ENCODE measurements at places on chromosomes 1 and 21. TPM values are rescaled to one million over a fixed set of nuclear protein-coding genes. Genes with fewer than 3 reads are reported as not detected.

GRCh38 chr1:68197461-68197860 lies 34.9 kb downstream of the WLS start:
- DNase-seq: no peak

DNA sequence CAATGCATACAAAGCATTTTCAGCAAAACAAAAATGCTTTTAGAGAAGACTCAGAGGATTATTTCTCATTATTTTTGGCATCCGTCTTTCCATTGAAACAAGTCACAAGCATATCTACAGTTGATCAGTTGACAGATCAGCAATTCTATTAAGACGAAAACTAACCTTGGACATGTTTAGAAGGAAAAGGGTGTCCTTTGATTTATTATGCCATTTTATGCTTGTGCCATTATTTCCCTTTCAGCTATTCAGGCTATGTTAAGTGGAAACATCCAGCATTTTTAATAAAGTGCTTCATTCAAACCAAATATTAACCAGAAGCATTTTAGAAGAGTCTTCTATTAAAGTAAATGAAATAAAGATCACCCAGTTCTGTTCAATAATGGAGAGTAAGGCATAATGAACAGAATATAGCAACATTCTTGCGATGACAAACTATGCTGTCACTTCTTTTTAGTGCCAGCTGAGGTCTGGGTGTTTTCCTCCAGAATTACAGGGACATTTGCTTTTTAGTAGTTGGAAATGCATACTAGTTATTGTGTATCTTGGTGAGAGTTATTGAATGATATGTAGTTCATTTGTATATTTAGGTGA lies 481.4 kb downstream of the PLA2G4A start:
- no peak for DNase-seq

GRCh38 chr1:222224156-222224555 lies 323.7 kb downstream of the HHIPL2 start:
- no peak for DNase-seq

GRCh38 chr1:156148216-156148615 lies 5.2 kb upstream of the SEMA4A start:
- DNase-seq: no peak

- DNase-seq: no peak
Measured at GRCh38 chr1:230054092-230054749, 12.8 kb upstream of the GALNT2 start.

- no peak for DNase-seq
Measured at GRCh38 chr1:91621907-91622306, 121.3 kb downstream of the CDC7 start.

GRCh38 chr1:90671251-90671650 lies 45.9 kb downstream of the BARHL2 start:
- DNase-seq: no peak

- DNase-seq: peak; percentile 96
Measured at GRCh38 chr1:25996966-25997827, 666 bp downstream of the PAFAH2 start.

DNA sequence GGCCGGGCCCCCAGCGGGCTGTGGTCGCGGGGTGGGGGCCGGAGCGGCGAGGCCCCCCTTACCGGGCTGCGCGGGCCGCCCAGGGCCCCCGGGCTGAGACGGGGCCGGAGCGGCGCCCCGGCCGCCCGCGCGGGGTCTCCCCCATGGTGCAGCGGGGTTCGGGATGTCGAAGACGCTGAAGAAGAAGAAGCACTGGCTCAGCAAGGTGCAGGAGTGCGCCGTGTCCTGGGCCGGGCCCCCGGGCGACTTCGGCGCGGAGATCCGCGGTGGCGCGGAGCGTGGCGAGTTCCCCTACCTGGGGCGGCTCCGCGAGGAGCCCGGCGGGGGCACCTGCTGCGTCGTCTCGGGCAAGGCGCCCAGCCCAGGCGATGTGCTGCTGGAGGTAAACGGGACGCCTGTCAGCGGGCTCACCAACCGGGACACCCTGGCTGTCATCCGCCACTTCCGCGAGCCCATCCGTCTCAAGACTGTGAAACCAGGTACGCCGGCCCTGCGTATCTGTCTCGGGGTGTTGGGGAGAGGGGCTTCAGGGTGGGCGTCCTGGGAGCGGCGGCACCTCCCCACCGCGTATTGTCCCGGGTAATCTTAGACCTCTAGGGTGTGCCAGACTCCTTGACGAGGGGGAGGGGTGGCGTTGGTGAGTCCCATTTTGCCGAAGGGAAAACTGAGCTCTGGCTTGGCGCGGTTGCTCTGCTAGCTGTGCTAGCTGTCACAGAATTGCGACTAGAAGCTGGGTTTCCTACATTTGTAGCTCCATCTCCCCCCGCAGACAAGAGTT lies 745 bp downstream of the MAGI3 start:
- peak; percentile 68 for DNase-seq

DNA sequence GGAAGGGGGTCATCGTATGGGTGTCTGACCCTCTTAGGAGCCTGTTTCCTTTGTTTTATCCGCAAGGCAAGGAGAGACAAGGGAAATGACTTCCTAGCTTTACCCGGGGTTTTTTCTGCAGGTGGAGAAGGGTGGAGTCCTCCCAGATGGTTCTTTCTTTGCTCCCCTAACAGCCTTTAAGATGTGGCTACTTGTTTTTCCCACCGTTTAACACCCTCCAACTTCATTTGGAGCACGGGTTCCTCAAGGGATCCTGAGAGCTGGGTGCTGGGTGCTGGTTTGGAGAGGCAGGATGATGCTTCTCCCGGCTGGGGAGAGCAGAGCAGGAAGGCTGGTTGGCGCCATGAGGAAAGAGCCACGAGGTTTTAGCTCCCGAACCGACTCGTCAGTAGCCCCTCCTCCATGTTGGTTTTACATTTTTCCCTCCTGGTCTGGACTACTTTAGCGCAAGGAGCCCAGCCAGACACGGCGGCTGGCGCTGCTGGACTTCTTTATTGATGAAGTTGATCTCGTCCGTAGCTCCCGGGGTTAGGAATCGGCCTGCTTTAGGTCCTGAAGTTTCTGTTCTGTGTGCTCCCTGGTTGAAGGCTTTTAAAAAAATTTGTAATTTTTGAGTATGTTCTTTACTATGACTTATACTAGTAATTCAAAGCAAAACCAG lies 1.4 kb downstream of the UCK2 start:
- peak; percentile 83 for DNase-seq

DNA sequence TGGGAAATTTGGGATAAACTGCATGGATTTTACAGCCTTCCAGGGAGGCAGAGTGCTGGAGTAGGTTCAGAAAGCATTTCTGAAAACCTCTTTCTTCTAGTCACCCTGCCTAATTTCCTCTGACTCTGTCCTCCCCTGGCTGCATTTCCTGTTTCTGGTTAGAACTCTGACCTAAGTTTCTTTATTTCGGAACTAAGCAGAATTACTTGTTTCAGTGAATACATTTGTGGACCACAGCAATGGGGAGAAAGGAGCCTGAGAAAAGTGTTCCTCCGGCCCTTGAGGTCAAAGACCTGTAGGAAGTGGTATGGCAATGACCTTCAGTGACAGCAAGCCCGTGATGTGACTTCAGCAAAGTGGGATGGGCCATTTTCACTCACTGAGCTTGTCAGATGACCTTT lies 173.4 kb upstream of the RUNX1 start:
- peak; percentile 43 for DNase-seq

DNA sequence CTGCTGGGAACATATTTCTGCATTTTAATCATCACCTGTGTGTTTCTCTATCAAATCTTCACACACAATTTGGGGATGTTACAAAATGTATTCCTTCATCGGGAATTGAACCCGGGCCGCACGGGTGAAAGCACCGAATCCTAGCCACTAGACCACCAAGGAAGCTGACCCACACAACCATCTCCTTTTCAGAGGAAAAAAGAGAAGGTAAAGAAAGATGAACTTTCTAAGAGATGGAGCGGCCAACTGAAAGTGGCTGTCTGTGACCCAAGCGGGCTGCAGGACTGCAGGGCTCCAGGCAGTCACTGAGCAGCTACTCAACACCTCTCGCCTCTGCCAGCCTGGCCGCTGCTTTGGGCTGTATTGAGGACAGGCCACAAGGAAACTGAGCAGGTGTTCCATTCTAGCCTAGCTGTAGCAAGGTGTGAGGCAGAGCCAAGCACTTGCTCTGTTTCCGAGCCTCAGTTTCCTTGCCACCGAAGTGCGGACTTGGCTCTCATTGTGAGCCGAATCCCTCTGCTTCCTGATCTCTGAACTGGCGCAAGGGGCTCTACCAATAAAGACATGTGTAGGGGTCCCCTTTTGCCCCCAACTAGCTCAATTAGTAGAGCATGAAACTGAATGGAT lies 156.9 kb upstream of the NBPF11 start:
- DNase-seq: no peak

GRCh38 chr1:181112071-181112929 lies 23.8 kb downstream of the IER5 start:
- peak; percentile 94 for DNase-seq

- no peak for DNase-seq
Measured at GRCh38 chr1:33502726-33503125, 30.3 kb downstream of the ZSCAN20 start.

DNA sequence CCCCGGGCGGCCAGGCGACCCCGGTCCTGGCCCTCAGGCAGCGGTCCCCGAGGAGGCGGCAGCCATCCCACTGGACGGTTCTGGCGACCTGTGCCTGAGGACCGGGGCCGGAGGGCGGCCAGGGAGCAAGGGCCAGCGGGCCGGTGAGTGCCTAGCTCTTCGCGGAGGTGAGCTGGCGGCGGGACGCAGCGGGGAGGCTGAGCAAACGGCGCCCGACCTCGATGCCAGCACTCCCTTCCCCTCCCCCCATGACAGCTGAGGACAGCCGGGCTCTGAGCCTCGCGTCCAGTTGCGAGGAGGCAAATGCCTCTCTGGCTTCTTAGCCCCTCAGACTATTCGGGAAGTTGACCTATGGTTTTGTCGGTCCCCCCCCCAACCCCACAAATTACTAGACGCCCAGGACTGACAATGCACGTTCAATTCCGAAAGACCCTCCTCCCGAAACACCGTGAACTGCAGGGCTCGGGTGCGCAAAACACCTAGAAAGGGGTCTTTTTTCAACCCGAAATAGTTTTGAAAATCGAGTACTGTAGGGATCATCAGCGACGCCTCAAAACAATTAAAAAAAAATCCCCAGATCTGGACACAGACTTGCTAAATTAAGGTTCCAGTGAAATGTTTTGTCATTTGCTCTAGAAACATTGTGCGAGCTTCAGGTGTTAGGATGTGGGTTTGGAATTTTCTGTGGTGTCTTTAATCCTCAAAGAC lies 8.3 kb downstream of the CDKN2C start:
- DNase-seq: peak; percentile 50

DNA sequence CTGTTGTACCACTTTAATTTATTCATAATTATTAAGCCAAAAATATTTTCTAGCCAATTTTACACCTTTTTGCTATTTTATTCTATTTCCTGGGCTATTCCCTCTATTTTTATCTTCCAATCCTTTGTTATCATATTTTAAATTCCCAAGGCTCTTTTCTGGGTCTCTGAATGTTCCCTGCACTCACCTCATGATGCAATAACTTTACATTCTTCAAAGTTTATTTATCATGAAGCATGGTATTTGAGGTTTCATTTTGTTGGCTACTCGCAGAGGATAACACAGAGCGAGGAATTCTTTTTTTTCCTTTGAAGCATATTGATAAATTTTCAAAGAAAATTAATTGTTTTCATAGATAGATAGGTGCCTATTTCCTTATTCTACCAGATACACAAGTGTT lies 489.8 kb upstream of the TMPRSS15 start:
- no peak for DNase-seq

DNA sequence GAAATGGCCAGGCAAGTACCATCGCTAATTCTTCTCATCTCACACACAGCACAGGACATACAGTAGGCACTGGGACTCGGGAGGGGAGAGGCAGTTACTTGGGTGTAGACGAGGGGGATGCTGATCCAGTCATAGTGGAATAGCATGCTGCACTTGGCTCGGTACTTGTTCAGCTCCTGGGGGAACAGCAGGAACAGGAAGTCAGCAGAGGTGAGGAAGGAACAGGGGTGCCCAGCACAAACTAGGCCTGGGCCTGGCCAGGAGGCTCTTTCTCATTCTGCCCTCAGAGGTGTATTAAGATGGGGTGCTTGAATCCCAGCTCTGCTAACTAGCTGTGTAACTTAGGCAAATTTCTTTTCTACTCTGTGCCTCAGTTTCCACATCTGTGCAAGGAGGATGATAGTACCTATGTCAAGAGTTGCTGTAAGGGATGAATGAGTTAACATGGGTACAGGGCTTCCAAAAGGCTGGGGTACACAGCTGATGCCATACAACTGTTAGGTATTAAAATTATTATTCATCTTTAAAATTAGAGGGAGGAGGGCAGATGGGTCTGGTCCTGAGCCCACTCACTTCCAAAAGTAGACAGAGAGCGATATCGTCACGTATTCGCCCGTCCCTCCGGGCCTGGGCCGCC lies 2.4 kb downstream of the BEST4 start:
- no peak for DNase-seq

DNA sequence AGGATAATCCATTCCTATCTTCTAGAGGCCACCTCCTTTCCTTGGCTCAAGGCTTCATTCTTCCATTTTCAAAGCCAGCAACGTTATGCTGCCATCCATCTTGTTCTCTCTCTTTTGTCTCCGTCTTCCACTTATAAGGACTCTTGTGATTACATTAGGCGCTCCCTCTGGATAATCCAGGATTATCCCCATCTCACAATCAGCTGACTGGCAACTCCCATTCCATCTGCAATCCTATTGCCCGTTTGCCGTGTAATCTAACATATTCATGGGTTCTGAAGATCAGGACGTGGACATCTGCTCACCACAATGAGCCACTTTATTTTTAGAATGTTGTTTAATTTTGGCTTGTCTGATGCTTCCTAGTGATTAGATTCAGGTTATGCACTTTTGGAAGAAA lies 89.3 kb downstream of the EBNA1BP2 start:
- DNase-seq: no peak

- DNase-seq: peak; percentile 88
Measured at GRCh38 chr1:61082311-61083012, at the start of gene NFIA. Gene NFIA (plus strand): TSS chr1:61082561.

- DNase-seq: no peak
Measured at GRCh38 chr1:182875889-182876288, 36.7 kb downstream of the DHX9 start.

Gene HHIPL2
- 0.79 TPM for polyA plus RNA-seq

Gene SELL
- polyA plus RNA-seq: 2.1 TPM

Gene CACNA1S
- 0.15 TPM for polyA plus RNA-seq

Gene HSD3B1
- not detected for polyA plus RNA-seq

Gene ESRRG
- polyA plus RNA-seq: 9.0 TPM

Gene AADACL3
- not detected for polyA plus RNA-seq

Gene AIM2
- 0.93 TPM for polyA plus RNA-seq

Gene CCDC17
- polyA plus RNA-seq: 0.88 TPM

Gene SRM
- polyA plus RNA-seq: 38.2 TPM

Gene GIPC2
- polyA plus RNA-seq: 77.1 TPM

Gene NGF
- polyA plus RNA-seq: 1.4 TPM

Gene GPR61
- polyA plus RNA-seq: 0.93 TPM

Gene SYT14
- polyA plus RNA-seq: 1.0 TPM

Measured in large intestine (tissue), 12 donors.